ENCODE measurements at places on chromosomes 5 and 9.

DNA sequence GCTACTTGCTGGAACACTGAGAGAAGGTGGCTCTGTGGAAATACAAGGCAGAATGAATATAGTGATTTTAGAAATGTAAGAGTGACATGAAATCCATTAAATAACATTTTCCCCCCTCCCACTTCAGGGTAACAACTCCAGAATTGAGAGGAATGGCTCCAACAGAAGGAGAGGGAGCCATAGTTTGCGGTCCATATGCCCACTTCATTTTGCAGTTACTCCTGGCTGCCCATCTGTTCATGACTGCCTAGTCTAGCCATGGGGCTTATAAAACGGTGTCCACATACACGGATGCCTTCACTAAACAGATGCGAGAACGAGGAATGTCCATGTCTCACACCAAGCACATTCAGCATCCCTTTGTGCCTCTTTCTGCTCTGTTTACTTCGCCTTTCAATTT, 186.7 kb downstream of the TMEM38B start:
- DNase-seq: no peak

GRCh38 chr5:179371121-179371510, 25.9 kb upstream of the ADAMTS2 start:
- DNase-seq: no peak

- no peak for DNase-seq
These were observed 61.2 kb upstream of the JAK2 start for GRCh38 chr9:4923580-4924544.

- DNase-seq: no peak
These were observed 29.6 kb downstream of the PSAT1 start for GRCh38 chr9:78326564-78326963.

GRCh38 chr9:20620650-20621470, 1.4 kb downstream of the MLLT3 start:
- peak; percentile 43 for DNase-seq
